GM23338 (cell line): ENCODE measurements at places on chromosomes 3 and 15. TPM values are rescaled to one million over a fixed set of nuclear protein-coding genes. Genes with fewer than 3 reads are reported as not detected.

RPSA gene
- 1,658 and 1,827 TPM in 2 replicates for total RNA-seq

KIF9 gene
- total RNA-seq = 4.1 and 14.0 TPM in 2 replicates

HCLS1 gene
- 0.66 and 0.93 TPM in 2 replicates for total RNA-seq

ELL3 gene
- 13.6 and 19.2 TPM in 2 replicates for total RNA-seq

ACAP2 gene
- total RNA-seq = 45.6 and 74.6 TPM in 2 replicates

ACP3 gene
- 3.5 and 5.4 TPM in 2 replicates for total RNA-seq

FLNB gene
- total RNA-seq = 155 and 179 TPM in 2 replicates

IL17RB gene
- total RNA-seq = 5.7 and 8.3 TPM in 2 replicates
